ENCODE measurements at places on chromosomes 2 and 18.

DNA sequence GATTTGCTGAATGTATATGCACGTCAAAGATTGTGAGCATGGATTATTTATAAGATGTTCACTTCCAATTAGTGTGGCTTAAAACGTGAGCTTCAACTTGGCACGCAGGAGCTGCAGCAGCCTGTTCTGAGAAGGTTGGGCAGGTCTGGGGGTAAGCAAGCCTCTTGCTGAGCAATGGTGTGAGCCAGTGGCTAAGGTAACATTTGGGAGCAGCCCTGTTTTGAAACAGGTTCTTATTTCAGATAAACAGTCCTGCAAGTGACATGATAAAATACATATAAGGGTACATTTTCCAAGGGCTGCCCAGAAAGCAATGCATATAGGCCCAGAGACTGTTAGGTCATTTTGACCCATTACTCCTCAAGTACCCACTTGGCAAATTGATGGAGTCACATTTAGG, 415.3 kb downstream of the ZNF521 start:
- no peak for DNase-seq

DNA sequence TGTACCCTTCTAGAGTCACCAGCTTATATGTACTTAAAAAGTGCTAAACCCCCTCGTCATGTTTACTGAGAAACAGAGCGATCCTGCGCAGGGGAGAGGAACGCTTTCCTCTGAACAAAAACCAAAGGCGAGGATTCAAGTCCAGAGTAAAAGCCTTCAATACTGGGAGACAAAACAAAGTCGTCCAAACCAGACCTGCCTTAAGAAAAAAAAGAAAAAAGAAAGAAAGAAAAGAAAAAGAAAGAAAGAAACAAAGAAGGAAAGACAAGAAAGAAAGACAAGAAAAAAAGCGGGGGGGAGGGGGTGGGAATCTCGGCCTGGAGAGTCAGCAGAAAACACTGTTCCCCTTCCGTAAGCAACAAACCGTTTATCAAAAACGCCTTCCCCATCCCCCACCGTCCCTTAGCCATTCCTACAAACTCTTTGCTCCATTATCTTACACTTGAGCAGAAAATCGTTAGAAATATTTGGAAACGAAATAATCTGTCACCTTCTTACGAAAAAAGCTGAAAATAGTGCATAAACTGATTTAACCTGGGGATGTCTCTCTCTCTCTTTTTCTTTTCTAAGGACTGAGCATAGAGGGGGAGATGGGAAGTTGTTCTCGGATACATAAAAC, 3.3 kb downstream of the PTGR3 start:
- DNase-seq: no peak

- DNase-seq: no peak
Observed at GRCh38 chr2:239484571-239485355, 83.9 kb upstream of the HDAC4 start.

- no peak for DNase-seq
Observed at GRCh38 chr2:185785851-185786473, 47.4 kb downstream of the FSIP2 start.

GRCh38 chr2:241029599-241030332, 31.3 kb downstream of the SNED1 start:
- no peak for DNase-seq

All from mesothelial cell of epicardium (in vitro differentiated cells).